ENCODE measurements at places on chromosomes 16 and 17. TPM values are rescaled to one million over a fixed set of nuclear protein-coding genes. Genes with fewer than 3 reads are reported as not detected.

The SOCS1 gene
- total RNA-seq = 18.4 TPM

The ALDH3A2 gene
- 36.7 TPM for total RNA-seq

The RPRML gene
- not detected for total RNA-seq

The MT1H gene
- not detected for total RNA-seq

The SCARF1 gene
- 0.64 TPM for total RNA-seq

The CD300LB gene
- total RNA-seq = not detected

The DNAI2 gene
- not detected for total RNA-seq

The NLRC3 gene
- total RNA-seq = not detected

The GAST gene
- not detected for total RNA-seq

The CLEC10A gene
- total RNA-seq = not detected

The CASKIN2 gene
- 9.5 TPM for total RNA-seq

The KRTAP4-1 gene
- total RNA-seq = not detected

The GRAP gene
- total RNA-seq = not detected

The AKAP1 gene
- 18.1 TPM for total RNA-seq

The EVI2B gene
- total RNA-seq = under 0.01 TPM

The TAC4 gene
- total RNA-seq = not detected

The MYH8 gene
- not detected for total RNA-seq

The LPO gene
- not detected for total RNA-seq

The KRT23 gene
- total RNA-seq = under 0.01 TPM

The CCL8 gene
- not detected for total RNA-seq

The ADCY7 gene
- total RNA-seq = 39.9 TPM

The CRYM gene
- total RNA-seq = 0.32 TPM

The CORO6 gene
- 7.4 TPM for total RNA-seq

The FOXN1 gene
- total RNA-seq = not detected

The SYT17 gene
- under 0.01 TPM for total RNA-seq

The SRR gene
- 35.0 TPM for total RNA-seq

The ANKS3 gene
- total RNA-seq = 33.2 TPM

The TBC1D3I gene
- total RNA-seq = 0.97 TPM

The KIF2B gene
- not detected for total RNA-seq

The HOXB7 gene
- 1.7 TPM for total RNA-seq

The KRTAP9-2 gene
- total RNA-seq = not detected

The MYH1 gene
- not detected for total RNA-seq

The KCNH4 gene
- total RNA-seq = not detected

The KCNJ18 gene
- not detected for total RNA-seq

The SKAP1 gene
- not detected for total RNA-seq

The TEKT1 gene
- total RNA-seq = not detected

The SSTR5 gene
- not detected for total RNA-seq

The FTSJ3 gene
- total RNA-seq = 50.6 TPM

The NPTX1 gene
- 1.3 TPM for total RNA-seq

The LAT gene
- 0.64 TPM for total RNA-seq

The KCNG4 gene
- not detected for total RNA-seq

Data from fibroblast of villous mesenchyme (primary cell).